ENCODE measurements at places on chromosomes 2 and 18.
A peak's percentile ranks its signal among the peaks of the same experiment; 100 is the strongest.

GRCh38 chr2:42183775-42184174 lies 14.6 kb downstream of the EML4 start:
- DNase-seq = no peak

DNA sequence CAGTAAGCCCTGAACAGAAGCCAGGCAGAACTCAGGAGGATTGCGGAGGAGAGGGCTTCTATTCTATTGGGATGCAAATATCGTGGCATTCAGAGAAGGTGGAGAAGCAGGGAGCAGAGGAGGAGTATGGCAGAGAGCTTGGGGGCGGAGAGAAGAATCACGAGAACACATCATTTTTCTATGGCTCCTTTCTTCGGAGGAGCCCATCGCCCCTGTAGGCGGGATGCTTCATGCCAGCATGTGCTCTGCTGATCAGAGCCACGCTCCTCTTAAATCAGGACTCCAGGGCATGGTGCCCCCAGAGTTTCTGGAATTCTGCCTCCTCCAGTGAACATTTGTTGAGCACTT lies 71.1 kb downstream of the CIB4 start:
- DNase-seq = no peak

GRCh38 chr2:46901611-46902010 lies 14.0 kb downstream of the MCFD2 start:
- no peak for DNase-seq

DNA sequence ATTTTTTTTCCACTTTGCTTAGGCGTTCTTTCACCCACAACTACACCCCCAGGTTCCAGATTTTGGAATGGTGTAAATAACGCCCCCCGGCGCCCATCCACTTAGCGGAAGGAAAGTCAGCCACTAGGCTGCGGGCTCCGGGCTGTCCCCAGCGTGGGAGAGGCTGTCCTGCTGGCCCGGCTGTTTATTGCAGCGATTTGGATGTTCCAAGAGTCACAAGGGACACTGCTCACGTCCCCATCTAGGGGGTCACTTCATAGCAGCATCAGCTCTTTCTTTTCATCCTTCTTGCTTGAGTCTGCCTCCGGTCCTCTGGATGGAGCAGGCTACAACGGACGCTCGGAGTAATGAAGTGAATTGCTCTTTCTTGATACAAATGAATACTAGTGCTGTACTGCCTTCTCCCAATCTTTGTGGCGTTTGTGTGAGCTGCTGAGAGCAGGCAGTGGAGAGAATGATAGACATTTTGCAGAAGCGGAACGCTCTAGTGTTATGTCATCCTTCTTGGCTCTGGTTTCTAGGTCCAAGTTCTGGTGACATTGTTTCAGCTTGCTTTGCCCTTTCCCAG lies 50.7 kb upstream of the PAIP2B start:
- peak; percentile 12 for DNase-seq

- no peak for DNase-seq
Observed at GRCh38 chr2:135893374-135893794, 17.1 kb upstream of the MCM6 start.

DNA sequence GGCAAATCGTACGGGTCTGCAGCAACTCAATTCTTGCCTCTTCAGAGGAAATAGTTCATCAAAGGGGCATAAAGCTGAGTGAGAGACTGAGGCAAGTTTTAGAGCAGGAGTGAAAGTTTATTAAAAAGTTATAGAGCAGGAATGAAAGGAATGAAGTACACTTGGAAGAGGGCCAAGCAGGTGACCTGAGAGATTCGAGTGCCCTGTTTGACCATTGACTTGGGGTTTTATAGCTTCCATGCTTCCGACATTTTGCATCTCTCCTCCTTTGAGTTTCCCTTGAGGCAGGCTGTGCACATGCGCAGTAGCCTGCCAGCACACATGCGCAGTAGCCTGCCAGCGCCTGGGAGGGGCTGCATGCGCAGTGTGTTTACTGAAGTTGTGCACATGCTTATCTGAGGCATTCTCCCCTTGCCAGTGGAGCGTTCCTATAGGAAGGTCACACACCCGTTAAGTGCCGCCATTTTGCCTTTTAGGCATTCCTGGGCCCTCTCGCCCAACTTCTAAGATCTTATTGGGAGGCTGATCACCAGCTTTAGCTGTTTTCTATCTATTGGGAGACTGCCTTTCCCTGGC lies 265.5 kb upstream of the MGAT5 start:
- no peak for DNase-seq

DNA sequence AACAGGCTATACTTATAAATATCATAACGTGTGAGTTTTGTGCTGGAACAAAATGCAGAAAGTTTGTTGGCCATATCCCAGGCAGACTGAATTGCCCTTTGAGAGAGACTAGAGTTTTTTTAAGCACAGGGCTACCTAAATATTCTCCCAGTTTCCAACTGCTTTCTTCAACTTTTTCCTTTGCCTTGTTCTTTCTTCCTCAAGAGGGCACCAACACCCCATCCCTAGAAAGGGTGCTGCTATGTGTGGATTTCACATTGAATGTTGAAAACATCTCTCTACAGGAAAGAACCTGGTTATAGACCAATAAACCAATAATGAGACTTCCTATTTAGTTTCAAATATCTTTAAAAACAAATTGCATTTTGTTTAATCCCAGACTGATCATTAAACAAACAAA lies 87.9 kb downstream of the ICOS start:
- peak; percentile 72 for DNase-seq

DNA sequence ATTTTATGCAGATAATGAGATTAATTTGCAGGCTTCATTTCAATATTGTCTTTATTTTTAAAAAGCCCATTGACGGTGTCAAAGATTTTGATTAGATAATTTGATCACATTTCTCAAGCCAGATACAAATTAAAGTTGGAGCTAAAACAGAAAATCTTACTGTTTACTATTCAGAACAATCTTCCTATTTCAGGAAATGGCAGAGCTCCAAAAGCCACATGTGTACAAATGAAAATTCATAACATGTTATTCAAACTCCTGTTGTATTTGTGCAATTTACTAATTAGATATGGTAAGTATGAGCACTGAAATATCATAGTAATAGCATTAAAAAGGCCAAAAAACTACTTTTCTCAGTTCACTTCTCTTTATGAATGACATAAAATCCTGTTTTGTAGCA lies 682.9 kb downstream of the KCNJ3 start:
- no peak for DNase-seq

GRCh38 chr2:214471990-214472389 lies 61.1 kb downstream of the VWC2L start:
- no peak for DNase-seq

GRCh38 chr2:208386541-208386940 lies 20.1 kb upstream of the PTH2R start:
- DNase-seq = no peak

DNA sequence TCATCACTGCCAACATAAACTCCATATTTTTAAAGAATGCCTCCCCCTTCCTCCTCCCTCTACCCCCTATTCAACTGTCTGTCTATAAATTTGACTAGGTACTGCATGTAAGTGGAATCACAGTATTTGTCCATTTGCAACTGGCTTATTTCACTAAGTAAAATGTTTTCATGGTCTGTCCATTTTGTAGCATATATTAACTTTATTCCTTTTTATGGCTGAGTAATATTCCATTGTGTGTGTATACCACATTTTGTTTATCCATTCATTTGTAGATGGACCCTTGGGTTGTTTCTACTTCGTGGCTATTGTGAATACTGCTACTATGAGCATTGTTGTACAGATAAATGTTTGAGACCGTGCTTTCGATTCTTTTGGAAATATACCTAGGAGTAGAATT lies 10.7 kb downstream of the SEH1L start:
- DNase-seq = no peak

- no peak for DNase-seq
Observed at GRCh38 chr2:100606332-100606725, 43.5 kb downstream of the PDCL3 start.

DNA sequence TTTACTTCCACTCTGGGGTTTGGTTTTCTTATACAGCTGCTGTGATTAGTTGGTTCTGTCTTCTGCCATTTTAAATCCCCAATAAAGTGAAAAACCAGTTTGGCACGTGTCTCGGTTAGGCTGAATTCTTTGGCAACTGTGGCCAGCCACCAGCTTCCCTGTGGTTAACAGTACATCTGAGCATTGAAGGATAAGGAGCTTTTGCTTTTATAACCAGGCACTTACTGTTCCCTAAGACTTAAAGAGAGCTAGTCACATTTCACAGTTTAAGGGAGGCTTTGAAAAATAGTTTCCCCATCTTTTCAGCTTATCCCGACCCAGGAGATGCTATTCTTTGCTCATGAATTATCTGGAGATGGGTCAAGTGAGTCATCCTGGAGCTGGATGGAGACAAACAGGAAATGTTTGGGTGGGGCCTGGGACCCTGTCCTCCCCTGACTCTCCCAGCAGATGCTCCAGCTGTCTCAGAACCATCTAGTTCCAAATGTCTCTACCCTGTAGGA lies 57.3 kb upstream of the EML6 start:
- DNase-seq = no peak

GRCh38 chr2:71216501-71216900 lies 10.4 kb downstream of the PAIP2B start:
- no peak for DNase-seq

GRCh38 chr18:43875511-43875910 lies 598.2 kb upstream of the SYT4 start:
- no peak for DNase-seq

DNA sequence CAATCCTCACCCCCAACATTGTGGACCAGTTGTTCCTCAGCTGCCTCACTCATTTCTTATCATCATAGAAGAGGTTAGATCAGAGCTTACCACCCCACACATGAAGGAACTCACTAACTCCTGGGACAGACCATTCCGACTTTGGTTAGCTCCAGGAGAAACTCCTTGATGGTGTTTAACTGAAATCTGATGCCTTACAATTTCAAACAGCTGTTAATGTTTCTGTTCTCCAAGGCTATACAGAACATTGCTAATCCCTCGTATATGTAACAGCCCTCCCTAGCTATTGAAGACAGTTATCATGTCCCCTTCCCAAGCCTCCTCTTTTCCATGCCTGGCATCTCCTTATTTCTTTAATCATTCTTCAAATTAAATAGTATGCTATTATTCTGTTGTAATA lies 14.8 kb downstream of the ERBB4 start:
- DNase-seq = no peak

DNA sequence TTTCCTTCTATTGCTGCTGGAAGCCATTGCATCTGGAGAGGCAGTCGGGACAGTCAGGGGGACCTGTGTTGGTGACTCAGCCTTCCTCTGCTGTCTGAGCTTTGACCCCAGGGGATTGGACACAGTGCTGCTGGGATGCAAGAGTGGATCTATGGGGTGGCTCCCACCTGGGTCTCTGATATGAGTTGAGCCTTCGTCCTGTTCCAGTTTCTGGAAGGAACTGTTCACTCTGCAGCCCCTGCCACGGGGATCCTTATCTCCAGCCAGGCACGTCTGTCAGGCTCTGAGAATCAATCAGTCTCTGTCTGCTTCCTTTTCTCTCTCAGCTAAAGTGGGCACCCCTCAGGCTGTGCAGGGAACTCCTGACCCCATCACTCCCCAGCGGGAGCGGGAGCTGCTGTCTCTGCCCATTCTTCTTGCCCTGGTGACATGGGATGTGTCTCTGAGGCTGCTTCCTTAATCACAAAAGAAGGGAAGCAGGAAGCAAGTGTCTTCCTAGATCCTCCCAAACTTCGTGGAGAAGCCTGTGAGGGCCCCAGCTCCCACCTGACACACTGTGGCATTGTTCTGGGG lies 51.7 kb downstream of the ARHGAP28 start:
- DNase-seq = no peak
